ENCODE measurements at places on chromosomes 11 and 22.
A peak's percentile ranks its signal among the peaks of the same experiment; 100 is the strongest.

GRCh38 chr22:38753948-38754750 is 1.6 kb downstream of the SUN2 start:
- DNase-seq: no peak

- DNase-seq: no peak
Observed at GRCh38 chr11:16933291-16933690, 80.9 kb downstream of the PLEKHA7 start.

- no peak for DNase-seq
Observed at GRCh38 chr11:83088965-83089364, 17.3 kb upstream of the RAB30 start.

GRCh38 chr11:33909150-33909549 is 17.3 kb upstream of the LMO2 start:
- DNase-seq: no peak

- peak; percentile 7 for DNase-seq
Observed at GRCh38 chr22:41301085-41302020, at the start of gene ZC3H7B. Gene ZC3H7B, plus strand, starts transcription at chr22:41301525. Its CDS starts 19,136 bp downstream, at chr22:41320661.

GRCh38 chr11:134004496-134005172 is 47.9 kb upstream of the IGSF9B start:
- DNase-seq: no peak

DNA sequence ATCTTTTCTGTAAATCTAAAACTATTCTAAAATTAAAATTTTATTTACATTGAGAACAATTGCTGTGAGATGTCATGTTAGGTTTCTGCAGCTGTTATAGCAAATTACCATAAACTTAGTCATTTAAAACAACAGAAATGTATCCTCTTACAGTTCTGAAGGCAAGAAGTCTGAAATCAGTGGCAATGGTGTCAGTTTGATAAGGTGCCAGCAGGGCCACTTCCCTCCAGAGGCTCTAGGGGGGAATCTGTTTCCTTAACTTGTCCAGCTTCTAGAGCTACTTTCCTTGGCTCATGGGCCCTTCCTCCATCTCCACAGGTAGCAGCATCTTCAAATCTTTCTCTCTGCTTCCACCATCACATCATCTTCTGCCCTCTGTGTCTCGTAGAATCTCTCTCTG is 23.0 kb downstream of the MOGAT2 start:
- DNase-seq: no peak

DNA sequence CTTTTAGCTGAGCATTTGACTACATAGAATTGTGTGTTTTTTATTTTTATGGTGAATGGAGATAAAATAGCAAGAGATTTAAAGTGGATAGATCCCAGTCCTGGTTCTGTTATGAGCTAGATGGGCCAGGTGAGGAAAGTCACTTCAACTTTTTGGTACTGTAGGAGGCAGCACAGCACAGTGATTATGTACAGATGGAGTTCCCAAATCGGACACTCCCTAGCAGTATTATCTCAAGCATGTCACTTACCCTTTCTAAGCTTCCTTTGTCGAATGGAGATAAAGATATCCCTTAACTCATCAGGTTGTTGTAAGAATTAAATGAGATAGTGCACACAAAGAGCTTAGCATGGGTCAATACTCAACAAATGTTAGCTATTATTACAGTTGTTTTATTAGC is 5.3 kb downstream of the EXPH5 start:
- no peak for DNase-seq

- DNase-seq: no peak
Observed at GRCh38 chr11:57643802-57644201, 5.9 kb downstream of the YPEL4 start.

DNA sequence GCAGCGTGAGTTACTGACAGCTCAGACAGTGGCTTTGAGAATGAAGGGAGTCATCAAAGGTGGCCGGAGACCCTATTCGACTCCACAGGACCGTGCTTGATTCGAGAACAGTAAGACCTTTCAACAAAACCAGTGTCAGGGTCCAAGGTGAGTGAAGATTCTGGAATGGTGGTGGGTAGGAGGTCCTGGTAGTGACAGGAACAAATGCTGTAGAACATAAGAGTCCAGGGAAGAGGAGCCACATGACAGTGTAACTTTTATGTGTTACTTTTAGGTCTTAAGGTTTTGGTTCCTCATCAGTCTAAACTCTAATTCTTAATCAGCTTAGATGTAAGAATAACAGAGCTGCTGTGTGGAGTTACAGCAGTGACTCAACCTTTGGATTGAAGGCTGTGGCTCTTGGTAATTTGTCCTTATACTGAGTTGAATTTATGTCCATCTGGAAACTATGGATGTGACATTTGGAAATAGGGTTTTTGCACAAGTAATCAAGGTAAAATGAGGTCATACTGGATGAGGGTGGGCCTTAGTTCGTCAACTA is 1.8 kb downstream of the TBC1D22A start:
- DNase-seq: no peak

DNA sequence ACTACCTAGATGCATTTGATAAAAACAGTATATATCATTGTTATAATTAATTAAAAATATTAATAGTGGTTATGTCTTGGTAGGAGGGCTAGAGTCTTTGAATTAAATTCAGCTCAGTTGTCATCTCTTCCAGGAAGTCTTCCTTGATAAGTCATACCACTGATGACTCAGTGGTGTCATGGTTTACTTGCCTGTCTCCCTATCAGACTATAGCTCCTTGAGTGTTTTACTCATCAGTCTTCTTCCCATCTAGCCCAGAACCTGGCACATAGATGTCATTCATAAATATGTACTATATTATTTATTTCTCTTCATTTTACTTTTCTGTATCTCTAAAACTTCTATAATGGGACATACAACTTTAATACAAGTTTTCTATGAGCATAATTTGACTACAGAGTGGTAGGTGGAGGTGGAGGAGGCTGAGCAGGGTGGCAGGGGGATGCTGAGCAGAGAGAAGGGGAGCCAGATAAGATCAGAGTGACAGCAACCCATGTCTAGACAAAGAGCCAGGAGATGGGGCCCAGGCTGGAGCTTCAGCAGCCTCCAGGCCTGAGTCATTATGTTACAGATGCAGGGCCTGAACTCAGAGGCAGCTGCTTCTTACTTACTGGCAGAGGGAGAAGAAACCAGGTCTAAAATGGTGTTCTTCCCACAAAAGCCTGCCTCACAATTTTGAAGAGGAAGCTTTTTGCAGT is 82.3 kb upstream of the PHOX2A start:
- no peak for DNase-seq

GRCh38 chr11:69094111-69094914 is 45.6 kb downstream of the TPCN2 start:
- no peak for DNase-seq

- DNase-seq: no peak
Observed at GRCh38 chr11:9004183-9004926, 554 bp upstream of the NRIP3 start.

GRCh38 chr11:16359369-16359768 is 3.0 kb upstream of the SOX6 start:
- no peak for DNase-seq

DNA sequence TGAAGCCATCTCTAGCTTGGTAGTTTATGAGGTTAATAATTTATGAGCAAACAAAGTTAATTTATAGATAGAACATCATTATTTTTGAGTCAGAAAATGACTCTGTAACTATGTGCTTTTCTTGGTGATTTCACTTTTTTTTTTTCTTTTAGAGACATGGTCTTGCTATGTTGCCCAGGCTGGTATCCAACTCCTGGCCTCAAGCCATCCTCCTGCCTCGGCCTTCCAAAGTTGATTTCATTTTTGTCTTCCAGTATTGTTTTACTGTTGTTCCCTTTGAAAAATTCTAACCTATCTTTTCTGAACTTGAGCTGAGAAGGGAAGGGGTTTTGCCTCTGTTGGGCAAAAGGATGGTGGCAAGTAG is 706 bp upstream of the CXCR5 start:
- no peak for DNase-seq

DNA sequence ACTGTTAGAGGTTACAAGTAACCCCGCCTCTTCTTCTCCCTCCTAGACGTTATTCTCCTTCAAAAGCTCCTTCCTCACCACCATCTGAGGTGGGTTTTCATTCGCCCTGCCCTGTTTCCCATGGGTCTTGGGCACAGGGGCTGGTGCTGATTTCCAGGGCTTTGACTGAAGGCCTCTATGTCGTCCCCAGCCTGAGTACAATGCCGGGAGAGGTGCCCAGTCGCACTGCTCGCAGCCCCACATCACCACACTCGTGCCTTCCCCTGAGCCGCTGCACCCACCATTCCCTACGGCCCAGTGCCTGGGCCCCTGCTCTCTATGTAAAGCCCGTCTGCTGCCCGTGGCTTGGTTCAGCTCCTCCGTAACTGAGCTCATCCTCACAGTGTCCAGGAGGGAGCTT is 169.8 kb downstream of the DSCAML1 start:
- no peak for DNase-seq

GRCh38 chr22:19194766-19195536 is 16.4 kb upstream of the SLC25A1 start:
- DNase-seq: no peak

GRCh38 chr22:42805016-42805997 is 51.8 kb downstream of the ARFGAP3 start:
- DNase-seq: peak; percentile 37

DNA sequence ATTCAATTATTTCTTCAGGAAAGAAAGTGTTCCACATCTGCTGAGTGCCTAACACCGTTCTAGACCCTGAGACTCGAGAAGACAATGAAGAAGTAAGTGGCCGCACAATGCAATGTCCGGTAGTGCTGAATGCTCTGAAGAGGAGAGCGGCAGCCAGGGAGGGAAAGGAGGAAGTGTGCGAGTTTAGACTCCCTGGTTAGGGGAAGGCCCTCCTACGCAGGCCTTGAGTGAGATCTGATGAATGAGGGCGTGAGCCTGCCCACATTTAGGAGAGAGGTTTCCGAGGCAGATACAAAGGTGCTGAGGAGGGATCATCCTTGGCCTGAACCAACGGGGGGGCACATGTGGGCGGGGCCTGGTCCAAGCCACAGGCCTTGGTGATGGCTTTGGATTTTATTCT is 558.6 kb downstream of the NTM start:
- DNase-seq: no peak

DNA sequence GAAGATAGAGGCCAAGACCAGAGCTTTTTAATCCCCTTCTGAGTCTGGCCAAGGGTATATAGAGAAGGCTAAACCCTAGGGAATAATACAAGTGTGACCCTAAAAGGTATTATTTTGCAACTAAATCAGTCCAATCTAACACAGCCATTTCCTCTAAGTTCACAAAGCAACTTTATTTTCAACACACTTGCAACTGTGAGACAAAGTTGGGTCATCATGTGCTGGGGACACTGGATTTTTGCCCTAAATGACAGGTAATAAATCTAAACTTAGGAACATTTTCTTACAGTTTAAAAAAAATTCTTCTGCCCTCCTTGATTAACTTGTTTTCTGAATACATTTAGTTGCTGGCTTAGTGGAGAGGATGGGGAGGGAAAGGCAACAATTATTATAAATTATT is 78.3 kb downstream of the DDIAS start:
- no peak for DNase-seq

DNA sequence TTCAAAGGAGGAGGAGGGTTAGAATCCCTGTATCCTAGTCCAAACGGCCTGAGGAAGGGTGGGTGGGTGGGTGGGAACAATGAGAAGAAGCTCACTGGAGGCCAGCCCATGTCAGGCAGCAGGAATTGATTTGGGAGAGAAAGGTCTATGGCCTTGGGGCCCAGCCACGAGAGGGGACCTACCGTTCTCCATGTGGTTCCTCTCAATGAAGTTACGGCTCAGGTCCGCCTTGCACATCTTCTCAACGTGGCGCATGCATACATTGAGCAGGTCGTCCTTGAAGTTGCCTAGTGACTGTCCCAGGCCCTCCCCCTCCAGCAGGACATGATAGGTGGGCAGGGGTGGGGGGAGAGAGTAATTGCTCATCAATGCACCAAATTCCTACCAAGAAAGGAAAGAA is 12.4 kb downstream of the TRIM29 start:
- no peak for DNase-seq

DNA sequence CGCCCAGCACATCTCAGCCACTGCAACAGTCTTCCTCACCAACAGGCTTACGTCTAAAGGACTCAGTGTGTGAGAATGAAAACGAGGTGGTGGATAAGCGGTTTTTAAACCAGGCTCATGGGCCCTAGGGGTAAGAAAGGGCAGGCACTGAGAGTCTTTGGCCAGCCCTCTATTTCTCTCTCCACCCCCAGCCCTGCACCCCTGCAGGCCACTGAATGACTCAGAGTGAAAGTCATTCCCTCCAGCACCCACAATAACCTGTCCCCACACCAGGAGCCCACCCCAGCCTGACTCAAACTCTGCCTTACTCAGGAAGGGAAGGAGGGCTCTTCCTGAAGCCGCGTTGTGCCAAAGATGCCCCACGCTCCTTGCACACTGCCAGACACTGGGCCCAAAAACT is 72.0 kb downstream of the LARGE1 start:
- no peak for DNase-seq

GRCh38 chr11:122270535-122270934 is 154.5 kb upstream of the BLID start:
- DNase-seq: no peak

DNA sequence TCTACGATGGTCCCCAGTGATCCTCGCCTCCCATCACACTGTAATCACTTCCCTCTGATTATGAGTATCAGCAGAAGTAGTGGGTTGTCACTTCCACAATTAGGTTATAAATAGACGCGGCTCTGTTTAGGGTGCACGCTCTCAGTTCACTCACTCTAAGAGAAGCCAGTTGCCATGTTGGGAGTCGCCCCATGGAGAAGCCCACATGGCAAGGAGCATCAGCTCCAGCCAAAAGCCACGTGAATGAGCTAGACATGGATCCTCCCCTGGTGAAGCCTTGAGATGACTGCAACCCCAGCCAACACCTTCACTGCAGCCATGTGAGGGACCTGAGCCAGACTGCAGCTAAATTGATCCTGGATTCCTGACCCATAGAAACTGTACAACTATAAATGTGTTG is 26.4 kb upstream of the MYOD1 start:
- DNase-seq: no peak

- DNase-seq: no peak
Observed at GRCh38 chr11:44652901-44653644, 73.7 kb upstream of the TSPAN18 start.

- DNase-seq: no peak
Observed at GRCh38 chr11:30432178-30432577, 109.3 kb downstream of the ARL14EP start.

- DNase-seq: no peak
Observed at GRCh38 chr11:46675288-46675851, 25.0 kb downstream of the ARHGAP1 start.

GRCh38 chr11:293852-294661 is 5.1 kb downstream of the PGGHG start:
- DNase-seq: no peak
